ENCODE measurements at places on chromosomes 16 and 17.

- DNase-seq = no peak
Observed at GRCh38 chr17:66272811-66273585, 29.4 kb upstream of the PRKCA start.

DNA sequence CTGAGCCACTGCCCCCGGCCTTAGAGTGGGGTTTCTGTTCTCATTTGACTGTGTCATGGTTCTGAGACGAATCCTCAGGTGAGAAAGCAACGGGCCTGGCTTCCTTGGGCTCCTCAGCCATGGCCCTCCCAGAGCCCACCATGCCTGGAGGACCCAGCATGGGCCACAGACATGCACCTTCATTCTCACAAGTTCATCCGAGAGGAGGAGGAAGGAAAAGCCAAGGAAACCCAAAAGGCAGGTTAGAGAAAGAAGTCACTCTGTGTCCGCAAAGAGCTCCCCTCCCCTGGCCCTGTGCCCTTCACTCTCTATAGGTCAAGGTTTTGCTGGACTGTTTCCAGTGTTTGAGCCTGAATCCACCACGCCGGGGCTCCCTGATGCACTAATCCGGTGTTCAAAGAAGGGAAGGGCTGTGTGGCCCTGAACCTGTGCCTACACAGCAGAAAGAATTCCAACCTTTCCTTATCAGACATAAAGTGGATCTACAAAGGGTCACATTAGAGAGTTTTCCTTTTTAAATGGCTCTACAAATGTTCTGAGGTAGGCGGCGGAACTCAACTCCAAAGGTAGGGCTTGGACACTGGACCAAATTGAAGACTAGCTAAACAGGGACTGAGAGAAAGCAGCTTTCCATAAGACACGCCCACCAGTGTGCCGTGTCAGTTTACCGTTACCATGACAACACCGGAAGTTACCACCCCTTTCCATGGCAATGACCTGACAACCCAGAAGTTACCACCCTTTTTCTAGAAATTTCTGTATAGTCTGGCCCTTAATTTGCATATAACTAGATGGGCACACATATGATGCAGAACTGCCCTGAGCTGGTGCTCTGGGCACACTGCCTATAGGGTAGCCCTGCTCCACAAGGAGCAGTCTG lies 15.9 kb upstream of the PECAM1 start:
- DNase-seq = no peak

- DNase-seq = no peak
Observed at GRCh38 chr17:32523827-32524552, 37.2 kb downstream of the CDK5R1 start.

DNA sequence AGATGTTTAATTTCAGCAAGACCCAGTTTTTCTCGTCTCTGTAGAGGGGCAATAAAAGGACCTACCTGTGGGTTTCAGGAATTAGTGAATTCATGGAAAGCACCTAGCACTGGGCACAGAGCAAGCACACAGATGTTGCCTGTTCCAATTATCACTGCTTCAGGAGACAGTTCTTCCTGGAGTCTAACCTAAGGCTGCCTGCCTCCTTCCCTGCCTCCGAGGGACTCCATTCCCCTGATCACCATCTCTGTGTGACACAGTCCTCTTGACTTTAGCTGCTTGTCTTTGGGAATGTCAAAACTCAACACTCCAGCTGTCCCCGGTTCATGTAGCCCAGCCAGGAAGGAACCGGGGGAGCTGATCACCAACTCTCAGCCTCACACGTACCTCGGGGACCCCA lies 474.9 kb downstream of the SLC39A11 start:
- no peak for DNase-seq

DNA sequence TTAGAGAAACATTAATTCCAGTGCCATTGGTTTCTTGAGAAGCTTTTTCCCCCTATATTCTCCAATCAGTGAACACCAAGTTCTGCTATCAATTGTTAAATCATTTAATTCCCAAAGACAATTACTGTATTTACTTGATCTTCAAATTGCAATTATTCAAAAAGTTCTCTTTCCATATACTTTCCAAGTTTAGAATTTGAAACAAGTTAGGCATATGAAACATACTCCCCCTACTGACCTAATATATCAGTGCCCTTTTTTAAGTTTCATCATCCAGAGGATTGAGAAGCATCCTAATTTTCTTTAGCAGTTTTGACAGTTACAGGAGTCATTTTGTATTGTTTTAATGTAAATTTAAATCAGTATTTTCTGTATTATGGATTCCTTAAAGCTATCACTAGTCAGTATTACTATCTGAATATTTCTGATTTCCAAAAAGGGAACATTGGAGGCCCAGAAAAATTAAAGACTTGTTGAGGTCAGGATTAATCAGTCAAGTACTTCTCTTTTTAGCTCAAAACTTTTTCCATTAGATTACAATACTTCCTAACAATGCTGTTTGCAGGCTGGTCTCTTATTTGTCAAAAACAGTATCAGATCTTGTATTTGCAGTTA lies 16.3 kb downstream of the MEIOC start:
- DNase-seq = no peak
